ENCODE measurements at places on chromosomes 12 and 14. TPM values are rescaled to one million over a fixed set of nuclear protein-coding genes. Genes with fewer than 3 reads are reported as not detected.

TAS2R13 gene
- 0.52 TPM for polyA plus RNA-seq

SMCO3 gene
- polyA plus RNA-seq = 2.7 TPM

ARHGAP5 gene
- polyA plus RNA-seq = 33.1 TPM

PPP4R4 gene
- polyA plus RNA-seq = 4.8 TPM

GPR162 gene
- 117 TPM for polyA plus RNA-seq

OVCH1 gene
- polyA plus RNA-seq = 0.83 TPM

BCDIN3D gene
- polyA plus RNA-seq = 11.0 TPM

SDR9C7 gene
- polyA plus RNA-seq = 0.63 TPM

KLRC2 gene
- 3.7 TPM for polyA plus RNA-seq

WASHC4 gene
- 52.6 TPM for polyA plus RNA-seq

LYZ gene
- not detected for polyA plus RNA-seq

BDKRB2 gene
- not detected for polyA plus RNA-seq

SLC7A7 gene
- polyA plus RNA-seq = not detected

IAPP gene
- not detected for polyA plus RNA-seq

MDGA2 gene
- polyA plus RNA-seq = 7.9 TPM

GARIN6 gene
- not detected for polyA plus RNA-seq

DCN gene
- polyA plus RNA-seq = not detected

MYF6 gene
- not detected for polyA plus RNA-seq

FOXG1 gene
- polyA plus RNA-seq = 54.0 TPM

SLC38A4 gene
- not detected for polyA plus RNA-seq

MGAT2 gene
- polyA plus RNA-seq = 24.7 TPM

RHEBL1 gene
- not detected for polyA plus RNA-seq

SELPLG gene
- 0.62 TPM for polyA plus RNA-seq

SLC7A8 gene
- 0.21 TPM for polyA plus RNA-seq

MIP gene
- not detected for polyA plus RNA-seq

ZFHX2 gene
- polyA plus RNA-seq = 1.7 TPM

UNC119B gene
- polyA plus RNA-seq = 17.3 TPM

GLIPR1L1 gene
- polyA plus RNA-seq = not detected

CLEC12A gene
- not detected for polyA plus RNA-seq

WASHC3 gene
- polyA plus RNA-seq = 65.9 TPM

GLI1 gene
- 4.2 TPM for polyA plus RNA-seq

ZDHHC22 gene
- polyA plus RNA-seq = 5.1 TPM

TBC1D30 gene
- polyA plus RNA-seq = 16.5 TPM

SLC22A17 gene
- 201 TPM for polyA plus RNA-seq

OR4K1 gene
- polyA plus RNA-seq = not detected

CCDC197 gene
- polyA plus RNA-seq = not detected

LMO3 gene
- 42.8 TPM for polyA plus RNA-seq

ARMH4 gene
- polyA plus RNA-seq = 14.3 TPM

LTB4R gene
- 4.3 TPM for polyA plus RNA-seq

COX8C gene
- polyA plus RNA-seq = not detected

MANSC4 gene
- 0.54 TPM for polyA plus RNA-seq

PROX2 gene
- polyA plus RNA-seq = not detected

MYO1A gene
- polyA plus RNA-seq = not detected

KLHDC1 gene
- polyA plus RNA-seq = 5.2 TPM

GPD1 gene
- polyA plus RNA-seq = 1.5 TPM

LRRC9 gene
- polyA plus RNA-seq = 0.40 TPM

SRGAP1 gene
- 4.8 TPM for polyA plus RNA-seq

RNF212B gene
- not detected for polyA plus RNA-seq

CLEC6A gene
- polyA plus RNA-seq = not detected

RD3L gene
- 0.69 TPM for polyA plus RNA-seq

SMAGP gene
- not detected for polyA plus RNA-seq

FAM222A gene
- 6.4 TPM for polyA plus RNA-seq

TCP11L2 gene
- polyA plus RNA-seq = 16.6 TPM

CIROP gene
- not detected for polyA plus RNA-seq

JAG2 gene
- polyA plus RNA-seq = 31.5 TPM

INSM2 gene
- 0.98 TPM for polyA plus RNA-seq

SNRPF gene
- polyA plus RNA-seq = 47.8 TPM

CDCA4 gene
- 9.1 TPM for polyA plus RNA-seq

OTUB2 gene
- polyA plus RNA-seq = 2.8 TPM
